Vagina (tissue), 2 donors: ENCODE measurements at places on chromosomes 2 and 18. TPM values are rescaled to one million over a fixed set of nuclear protein-coding genes. Genes with fewer than 3 reads are reported as not detected.
A peak's percentile ranks its signal among the peaks of the same experiment; 100 is the strongest.

The SH3RF3 gene
- total RNA-seq: 10.8 TPM

GRCh38 chr2:234793212-234793785 is 158.5 kb upstream of the SH3BP4 start:
- no peak overlapping the region for H3K4me3 ChIP-seq
- H3K4me1 ChIP-seq: no peaks in the 10 kb centered on the region
- DNase-seq: no peak
- H3K27ac ChIP-seq: no peak overlapping the region

- H3K4me1 ChIP-seq: peaks cover 18% of the 10 kb centered on the region
- no peaks in the 10 kb centered on the region for H3K36me3 ChIP-seq
- no peak for DNase-seq
- no peak overlapping the region for H3K4me3 ChIP-seq
Measured at GRCh38 chr18:74399091-74399887, 57.8 kb downstream of the DIPK1C start.

DNA sequence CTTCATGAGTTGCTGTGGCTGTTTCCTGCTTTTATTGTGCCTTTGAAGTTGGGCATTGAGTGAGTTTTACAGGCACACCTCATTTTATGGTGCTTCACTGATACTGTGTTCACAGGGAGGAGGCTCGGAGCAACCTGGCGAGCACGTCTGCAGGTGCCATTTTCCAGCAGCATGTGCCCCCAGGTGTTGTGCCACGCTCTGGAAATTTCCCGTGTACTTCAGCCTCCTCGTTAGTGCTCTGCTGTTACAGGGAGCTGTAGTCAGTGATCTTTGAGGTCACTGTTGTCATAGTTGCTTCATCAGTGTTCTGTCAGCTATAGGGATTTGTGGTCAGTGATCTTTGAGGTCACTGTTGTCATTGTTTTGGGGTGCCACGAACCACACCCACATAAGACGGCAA is 20.1 kb downstream of the CTDP1 start:
- peaks cover 49% of the 10 kb centered on the region for H3K36me3 ChIP-seq
- DNase-seq: no peak
- no peak overlapping the region for H3K4me3 ChIP-seq

The SERPINB8 gene
- total RNA-seq: 18.7 TPM

The ADAM23 gene
- total RNA-seq: 5.2 TPM

DNA sequence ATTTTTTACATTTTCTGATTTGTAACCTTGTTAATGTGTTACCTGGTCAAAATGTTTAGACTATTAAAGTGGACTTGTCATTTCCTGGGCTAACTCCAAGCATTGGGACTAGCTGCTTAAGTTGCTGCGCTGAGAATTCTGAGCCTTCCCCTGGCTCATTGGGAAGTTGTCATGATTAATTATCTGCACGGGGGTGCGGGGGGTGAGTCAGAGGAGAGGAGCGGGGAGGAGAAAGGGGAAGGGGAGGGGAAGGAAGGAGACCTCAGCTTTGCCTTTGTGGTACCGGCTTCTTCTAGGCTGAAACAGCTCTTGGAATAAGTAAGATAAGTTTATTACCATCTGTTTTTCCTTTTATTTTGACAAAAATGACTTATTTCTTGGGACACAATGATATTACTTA is 52.9 kb upstream of the APCDD1 start:
- no peaks in the 10 kb centered on the region for H3K36me3 ChIP-seq
- peaks cover 5% of the 10 kb centered on the region for H3K4me1 ChIP-seq
- no peak overlapping the region for H3K27ac ChIP-seq
- H3K4me3 ChIP-seq: no peak overlapping the region
- DNase-seq: no peak

GRCh38 chr2:207790898-207791297 is 21.2 kb upstream of the FZD5 start:
- H3K4me1 ChIP-seq: no peaks in the 10 kb centered on the region
- H3K27ac ChIP-seq: no peak overlapping the region
- no peak overlapping the region for H3K4me3 ChIP-seq
- no peaks in the 10 kb centered on the region for H3K36me3 ChIP-seq

The NEU2 gene
- total RNA-seq: not detected

The POTEF gene
- not detected for total RNA-seq

The MC2R gene
- total RNA-seq: not detected

GRCh38 chr2:235564884-235565530 is 71.2 kb downstream of the AGAP1 start:
- no peak overlapping the region for H3K27ac ChIP-seq
- H3K4me3 ChIP-seq: no peak overlapping the region
- H3K36me3 ChIP-seq: no peaks in the 10 kb centered on the region

DNA sequence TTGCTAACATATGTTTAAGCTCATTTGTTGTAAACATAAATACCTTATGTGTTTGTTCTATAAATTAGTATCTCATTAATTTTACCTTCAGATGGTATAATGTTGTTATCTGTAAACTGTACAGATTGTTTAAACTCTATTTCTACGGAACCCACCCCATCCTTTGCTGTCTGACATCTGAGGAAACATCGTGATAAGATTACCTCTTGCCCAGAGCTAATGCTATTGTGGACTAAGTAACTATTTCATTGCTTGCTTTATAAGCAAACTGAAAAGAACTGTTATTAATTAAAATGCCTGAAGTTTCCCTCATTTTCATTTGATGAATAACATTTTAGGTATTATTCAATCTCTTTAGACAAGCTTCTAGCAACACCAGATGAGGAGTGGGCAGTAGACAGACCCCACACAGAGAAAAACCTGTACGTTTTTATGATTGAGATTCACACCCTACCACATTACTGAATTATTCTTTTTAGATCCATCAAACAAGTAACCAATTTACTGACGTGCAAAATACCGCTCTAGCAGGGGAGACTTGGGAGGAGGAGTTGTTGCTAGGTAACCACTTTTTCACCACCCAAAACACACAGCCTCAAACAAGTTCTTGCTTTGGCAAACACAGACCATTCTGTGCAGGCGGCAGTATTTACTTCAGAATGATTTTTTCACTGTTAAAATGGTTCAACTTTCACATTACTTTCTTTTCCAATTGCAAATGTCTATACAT is 1.9 kb upstream of the SYT4 start:
- no peaks in the 10 kb centered on the region for H3K36me3 ChIP-seq
- DNase-seq: no peak
- no peaks in the 10 kb centered on the region for H3K27me3 ChIP-seq
- H3K4me3 ChIP-seq: no peak overlapping the region

DNA sequence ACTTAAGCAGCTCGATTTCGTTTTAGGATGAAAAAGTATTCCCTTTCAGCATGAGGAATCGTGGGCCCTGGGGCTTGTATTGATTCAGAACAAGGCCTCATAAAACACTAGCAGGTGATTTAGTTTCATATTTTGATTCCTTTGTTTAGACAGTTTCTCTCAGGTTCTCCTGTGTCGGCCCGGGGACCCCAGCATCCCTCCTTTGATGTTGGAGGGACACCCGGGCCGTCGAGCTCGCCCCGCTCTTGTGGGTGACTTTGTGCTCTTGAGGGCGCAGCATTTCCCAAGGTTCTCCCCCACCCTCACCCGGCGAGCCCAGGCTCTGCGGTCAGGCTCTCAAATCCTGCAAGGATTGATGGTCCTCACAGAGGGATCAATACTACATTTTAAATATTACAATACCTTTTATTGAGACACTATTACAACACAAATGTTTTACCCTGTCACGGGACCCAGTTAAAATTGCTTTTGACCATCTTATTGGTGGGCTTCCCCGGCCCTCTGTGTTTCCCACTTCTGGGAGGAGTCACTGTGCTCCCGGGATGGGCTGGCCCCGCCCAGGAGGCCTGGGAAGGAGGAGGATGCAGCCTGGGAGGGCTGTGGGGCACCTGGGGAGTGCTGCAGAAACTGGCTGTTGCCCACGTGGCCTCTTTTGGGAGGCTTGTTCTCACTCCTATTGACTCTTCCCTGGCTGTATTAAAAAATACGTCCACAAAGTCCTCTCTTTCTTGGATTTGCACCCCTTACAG is 222.6 kb downstream of the INSIG2 start:
- no peaks in the 10 kb centered on the region for H3K36me3 ChIP-seq
- H3K27ac ChIP-seq: peak overlapping the region; percentile 56
- no peak for DNase-seq

DNA sequence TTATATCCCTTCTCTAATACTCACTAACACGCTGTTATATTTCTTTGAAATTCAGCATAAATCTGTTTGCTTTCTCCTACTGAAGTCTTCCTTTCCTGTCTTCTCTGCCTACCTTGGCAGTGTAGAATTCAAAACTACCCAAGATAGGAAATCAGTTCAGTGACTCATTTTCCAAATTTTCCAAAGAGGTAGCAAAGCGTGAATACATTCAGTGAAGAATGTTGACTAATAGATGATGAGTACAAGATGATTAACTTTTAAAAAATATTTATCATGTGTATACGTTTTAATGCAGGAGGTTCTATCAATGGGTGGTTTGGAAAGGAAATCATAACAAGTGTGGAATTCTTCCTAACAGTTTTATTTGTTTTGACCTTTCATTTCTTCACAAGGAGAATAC is 201.9 kb upstream of the SLC8A1 start:
- H3K36me3 ChIP-seq: no peaks in the 10 kb centered on the region
- H3K27me3 ChIP-seq: no peaks in the 10 kb centered on the region
- no peak for DNase-seq
- no peak overlapping the region for H3K27ac ChIP-seq
- H3K4me1 ChIP-seq: no peaks in the 10 kb centered on the region
- no peak overlapping the region for H3K4me3 ChIP-seq

DNA sequence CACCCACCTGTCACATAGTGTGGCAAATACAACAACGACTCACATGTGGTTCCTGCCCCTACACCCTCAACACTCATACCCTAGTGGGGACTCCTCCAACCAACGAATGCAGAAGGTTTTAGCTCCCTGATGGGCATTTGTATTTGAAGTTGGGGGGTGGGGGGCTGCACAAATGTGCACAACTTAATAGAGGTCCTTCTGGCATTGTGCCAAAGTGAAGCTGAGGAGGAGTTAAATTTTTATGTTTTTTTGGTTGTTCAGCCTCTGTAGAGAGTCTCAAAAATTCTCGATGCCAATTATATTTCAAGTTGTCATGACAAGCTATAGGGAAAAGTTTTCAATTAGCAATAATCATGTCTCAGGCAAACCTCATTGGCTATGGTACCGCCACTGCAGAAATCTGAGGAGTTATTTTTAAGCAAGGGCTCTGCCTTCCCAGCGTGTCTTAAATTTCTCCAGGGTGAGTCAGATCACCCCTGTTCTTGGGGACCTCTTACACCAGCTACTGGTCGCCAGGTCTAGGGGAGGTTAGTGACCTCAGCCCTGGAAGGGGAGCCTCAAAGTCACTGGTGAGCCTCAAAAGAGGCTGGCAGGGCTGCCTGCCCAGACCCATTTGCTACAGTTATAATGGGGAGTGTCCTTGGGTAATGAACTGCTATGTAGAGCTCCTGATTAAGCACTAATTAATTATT is 102.7 kb upstream of the TAF1B start:
- no peaks in the 10 kb centered on the region for H3K36me3 ChIP-seq
- no peak for DNase-seq
- no peaks in the 10 kb centered on the region for H3K27me3 ChIP-seq
- H3K27ac ChIP-seq: no peak overlapping the region
- no peak overlapping the region for H3K4me3 ChIP-seq

DNA sequence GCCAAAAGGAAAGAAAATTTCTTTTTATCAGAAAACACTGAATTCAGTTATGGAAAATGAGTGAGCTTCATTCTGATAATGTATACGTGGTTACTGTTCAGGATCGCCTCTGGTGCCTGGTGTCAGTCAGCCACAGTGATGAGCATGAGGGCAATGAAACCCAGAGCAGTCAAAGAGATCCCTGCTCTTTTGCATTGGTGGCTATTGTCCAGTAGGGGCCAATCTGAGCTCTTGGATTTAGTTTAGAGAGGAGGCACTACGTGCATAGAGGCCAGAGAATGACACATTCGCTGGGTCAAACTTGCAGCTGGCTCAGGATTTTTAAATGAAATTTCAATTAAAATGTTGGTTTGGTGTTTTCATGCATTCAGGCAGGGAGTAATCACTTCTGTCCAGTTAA is 522.9 kb downstream of the TMEM182 start:
- no peaks in the 10 kb centered on the region for H3K4me1 ChIP-seq
- H3K27ac ChIP-seq: no peak overlapping the region
- no peak for DNase-seq
- H3K4me3 ChIP-seq: no peak overlapping the region
- no peaks in the 10 kb centered on the region for H3K36me3 ChIP-seq

DNA sequence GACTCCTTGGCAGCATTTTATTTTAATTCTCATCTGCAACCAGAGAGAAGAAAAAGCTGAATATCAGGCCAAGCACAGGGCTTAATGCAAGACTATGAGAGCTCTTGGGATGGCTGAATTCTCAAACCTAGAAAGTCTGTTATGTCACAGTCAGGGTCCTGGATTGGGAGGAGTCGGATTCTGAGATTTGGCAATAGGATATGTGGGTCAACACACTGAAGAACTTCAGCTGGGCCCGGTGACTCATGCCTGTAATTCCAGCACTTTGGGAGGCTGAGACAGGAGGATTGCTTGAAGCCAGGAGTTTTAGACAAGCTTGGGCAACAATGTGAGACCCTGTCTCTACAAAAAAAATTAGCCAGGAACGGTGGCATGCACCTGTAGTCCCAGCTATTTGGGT is 102.4 kb downstream of the COL3A1 start:
- H3K4me3 ChIP-seq: no peak overlapping the region
- H3K27me3 ChIP-seq: no peaks in the 10 kb centered on the region
- H3K36me3 ChIP-seq: no peaks in the 10 kb centered on the region
- no peaks in the 10 kb centered on the region for H3K4me1 ChIP-seq
- peak overlapping the region; percentile 19 for H3K27ac ChIP-seq

- no peak overlapping the region for H3K4me3 ChIP-seq
- H3K4me1 ChIP-seq: peaks cover 11% of the 10 kb centered on the region
- H3K27me3 ChIP-seq: no peaks in the 10 kb centered on the region
- H3K36me3 ChIP-seq: no peaks in the 10 kb centered on the region
- no peak overlapping the region for H3K27ac ChIP-seq
Measured at GRCh38 chr2:174824068-174824467, 59.8 kb upstream of the CHRNA1 start.

DNA sequence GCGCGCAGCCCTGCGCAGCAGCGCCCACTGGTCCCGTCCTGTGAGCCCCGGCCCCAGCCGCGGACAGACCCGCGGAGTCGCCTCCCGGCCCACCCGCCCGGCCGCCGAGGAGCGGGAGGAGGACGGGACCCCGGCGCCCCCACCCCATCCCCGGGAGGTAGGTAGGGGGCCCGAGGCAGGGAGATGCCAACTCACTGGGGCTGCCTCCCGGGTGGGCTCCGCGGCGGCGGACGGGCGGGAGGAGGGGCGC is 160 bp downstream of the SPTBN1 start:
- H3K4me1 ChIP-seq: peaks cover 34% of the 10 kb centered on the region
- DNase-seq: no peak
- H3K36me3 ChIP-seq: no peaks in the 10 kb centered on the region
- H3K27ac ChIP-seq: peak overlapping the region; percentile 92
- no peaks in the 10 kb centered on the region for H3K27me3 ChIP-seq

GRCh38 chr2:236731767-236732580 is 162.3 kb downstream of the ACKR3 start:
- DNase-seq: peak; percentile 96
- H3K27ac ChIP-seq: peak overlapping the region; percentile 60
- no peaks in the 10 kb centered on the region for H3K27me3 ChIP-seq
- no peak overlapping the region for H3K4me3 ChIP-seq
